CD4-positive, alpha-beta T cell treated with Interleukin-6 at 100 ng/mL for 8 hours (primary cell): ENCODE measurements at places on chromosomes 5 and 9.
A peak's percentile ranks its signal among the peaks of the same experiment; 100 is the strongest.

DNA sequence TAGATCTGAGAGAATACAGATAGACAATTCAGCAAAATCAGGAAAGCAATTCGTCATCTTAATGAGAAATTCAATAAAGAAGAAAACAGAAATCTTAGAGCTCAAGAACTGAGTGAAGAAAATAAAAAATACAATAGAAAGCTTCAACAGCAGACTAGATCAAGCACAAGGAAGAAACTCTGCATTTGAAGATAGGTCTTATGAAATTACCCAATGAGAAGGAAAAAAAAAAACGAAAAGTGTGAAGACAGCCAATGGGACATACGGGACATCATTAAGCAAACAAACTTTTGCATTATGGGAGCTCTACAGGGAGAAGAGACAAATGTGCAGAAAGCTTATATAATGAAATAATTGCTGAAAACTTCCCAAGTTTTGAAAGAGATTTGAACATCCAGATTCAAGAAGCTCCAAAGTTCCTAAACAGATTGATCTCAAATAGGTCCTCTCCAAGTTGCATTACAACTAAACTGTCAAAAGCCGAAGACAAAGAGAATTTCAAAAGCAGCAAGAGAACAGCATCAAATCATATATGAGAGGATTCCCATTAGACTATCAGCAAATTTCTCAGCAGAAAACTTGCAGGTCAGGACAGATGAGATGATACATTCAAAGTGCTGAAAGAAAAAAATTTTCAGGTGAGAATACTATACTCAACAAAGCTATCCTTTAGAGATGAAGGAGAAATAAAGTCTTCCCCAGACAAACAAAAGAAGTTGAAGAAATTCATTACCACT lies 10.8 kb upstream of the RLN2 start:
- DNase-seq = no peak

DNA sequence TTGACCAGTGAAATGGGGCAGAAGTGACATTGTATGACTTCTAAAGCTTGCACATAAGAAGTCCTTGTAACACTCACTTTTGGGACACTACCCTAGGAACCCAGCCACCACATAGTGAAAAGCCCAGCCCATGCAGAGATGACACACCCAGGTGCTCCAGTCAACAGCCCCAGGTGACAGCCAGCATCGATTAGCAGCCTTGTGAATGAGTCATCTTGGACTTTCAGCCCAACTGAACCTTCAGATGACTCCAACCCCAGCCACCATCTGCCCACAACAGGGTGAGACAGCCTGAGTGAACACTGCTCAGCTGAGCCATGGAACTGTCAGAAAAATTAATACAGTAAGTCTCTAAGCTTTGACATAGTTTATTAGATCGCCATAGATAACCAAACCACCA lies 458.6 kb downstream of the ZSWIM6 start:
- no peak for DNase-seq

DNA sequence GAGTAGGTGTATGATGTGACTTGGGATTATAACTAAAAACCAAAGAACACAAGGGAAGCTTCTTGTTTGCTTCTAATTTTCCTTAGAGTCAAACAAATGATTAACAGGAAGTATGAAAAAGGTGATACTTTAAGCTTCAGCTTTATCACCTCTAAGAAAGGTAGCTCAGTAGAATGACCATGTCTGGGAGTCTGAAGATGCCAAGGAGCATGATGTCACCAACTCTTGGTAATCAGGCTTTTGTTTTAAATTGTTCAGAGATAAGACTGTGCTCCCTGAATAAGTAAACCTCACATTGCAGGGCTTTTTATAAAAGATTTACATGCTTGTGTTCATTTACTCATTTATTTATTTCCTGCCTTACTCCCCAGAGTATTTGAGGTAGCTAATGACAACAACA lies 169.9 kb downstream of the FER start:
- DNase-seq = no peak

- DNase-seq = no peak
These were observed 623.5 kb upstream of the NUDT12 start for GRCh38 chr5:104186100-104186499.

- DNase-seq = no peak
These were observed 525.9 kb upstream of the CLINT1 start for GRCh38 chr5:158384535-158385481.

DNA sequence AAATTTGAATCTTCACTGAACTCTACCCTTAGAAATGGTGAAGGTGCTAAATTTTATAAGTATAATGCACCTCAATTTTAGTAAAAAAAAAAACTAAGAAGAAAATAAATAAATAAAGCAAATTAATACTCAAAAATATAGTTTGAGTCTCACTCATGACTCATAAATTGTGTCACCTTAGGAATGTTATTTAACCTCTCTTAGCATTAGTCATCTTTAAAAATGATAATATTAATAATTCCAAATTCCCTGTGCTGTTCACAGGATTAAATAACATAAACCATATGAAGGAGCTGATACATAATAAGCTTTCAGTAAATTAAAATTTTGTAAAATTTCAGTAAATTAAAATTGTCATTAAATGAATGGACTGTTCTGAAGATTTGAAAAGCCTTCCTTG lies 339.8 kb upstream of the RGMB start:
- DNase-seq = no peak

- DNase-seq = no peak
These were observed 456.0 kb downstream of the BNC2 start for GRCh38 chr9:16414451-16414850.

GRCh38 chr9:95876595-95876994 lies 1.1 kb downstream of the ERCC6L2 start:
- no peak for DNase-seq

DNA sequence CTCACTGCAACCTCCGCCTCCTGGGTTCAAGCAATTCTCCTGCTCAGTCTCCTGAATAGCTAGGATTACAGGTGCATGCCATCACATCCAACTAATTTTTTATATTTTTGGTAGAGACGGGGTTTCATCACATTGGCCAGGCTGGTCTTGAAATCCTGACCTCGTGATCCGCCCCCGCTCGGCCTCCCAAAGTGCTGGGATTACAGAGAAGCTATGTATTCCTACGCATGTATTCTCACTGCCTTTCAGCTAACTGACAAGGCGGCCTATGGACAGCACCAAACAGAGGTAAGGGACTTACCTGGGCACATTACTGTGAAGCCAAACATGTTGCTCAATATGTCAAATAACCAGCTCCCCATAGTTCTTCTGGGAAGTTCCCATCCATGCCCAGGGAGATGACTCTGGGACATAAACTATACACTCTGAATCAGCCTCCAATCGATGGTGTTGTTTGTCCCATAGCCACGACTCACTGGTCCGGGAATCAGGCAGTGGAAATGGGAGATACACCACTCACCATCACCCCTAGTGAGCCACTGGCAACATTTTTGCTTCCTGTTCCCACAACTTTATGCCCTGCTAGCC lies 114.6 kb downstream of the SYK start:
- no peak for DNase-seq

DNA sequence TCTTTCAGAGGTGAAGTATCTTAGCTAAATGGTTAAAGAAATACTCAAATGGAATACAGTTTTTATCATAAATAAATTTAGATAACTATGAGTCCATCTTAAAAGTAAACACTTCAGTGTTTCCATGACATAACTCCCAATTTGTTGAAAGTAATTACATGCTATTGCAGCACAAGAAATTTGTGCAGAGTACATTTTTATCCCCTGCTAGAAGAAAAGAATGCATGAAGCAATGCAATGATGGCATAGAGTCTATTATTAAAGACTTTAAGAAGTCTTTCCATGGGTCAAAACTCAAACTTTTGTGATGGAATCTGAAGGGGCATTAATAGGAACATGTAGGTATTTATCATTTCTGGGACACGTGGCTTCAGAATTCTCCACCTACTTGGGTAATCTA lies 106.6 kb upstream of the DPYSL3 start:
- no peak for DNase-seq

DNA sequence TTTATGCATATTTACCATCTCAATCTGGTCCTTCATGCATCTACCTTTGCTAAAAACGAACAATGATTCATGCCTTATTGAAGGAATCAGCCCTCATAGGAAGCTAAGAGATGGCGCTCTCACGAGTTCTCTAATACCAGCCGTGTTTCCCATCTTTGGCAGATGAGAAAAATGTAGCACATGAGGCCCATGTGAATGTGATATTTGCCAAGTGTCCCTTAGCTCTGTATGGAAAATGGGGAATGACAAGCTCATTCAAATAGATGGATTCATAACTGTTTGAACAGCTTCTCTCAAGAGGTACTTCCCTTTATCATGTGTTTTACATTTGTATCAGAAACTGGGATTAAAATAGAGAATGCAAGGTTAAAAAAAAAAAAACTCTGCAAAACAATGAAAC lies 66.1 kb downstream of the TTC39B start:
- no peak for DNase-seq

- DNase-seq = no peak
These were observed 10.8 kb downstream of the KIF24 start for GRCh38 chr9:34318163-34318790.

GRCh38 chr9:76810377-76810957 lies 46.2 kb downstream of the PCA3 start:
- DNase-seq = no peak

DNA sequence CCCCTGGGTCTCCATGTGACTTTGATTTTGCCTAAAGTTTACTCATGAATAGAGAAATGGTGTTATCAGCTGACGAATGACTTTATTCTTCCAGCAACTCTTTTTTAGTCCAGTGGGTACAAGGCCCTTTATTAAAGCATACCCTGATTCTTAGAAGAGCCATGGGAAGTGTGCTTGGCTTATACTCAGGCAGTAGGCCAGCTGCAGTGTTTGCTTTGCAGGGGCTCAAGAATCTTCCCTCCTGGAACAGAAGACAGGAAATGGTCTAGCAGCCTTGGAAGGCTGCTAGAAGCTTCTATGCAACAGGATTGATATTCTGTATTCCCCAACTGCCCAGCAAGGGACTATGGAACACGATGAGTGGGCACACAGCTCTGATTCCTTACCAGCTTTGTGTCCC lies 73.4 kb upstream of the PLPP6 start:
- DNase-seq = no peak

- DNase-seq = no peak
These were observed 30.3 kb downstream of the ZNF608 start for GRCh38 chr5:124716169-124716568.

GRCh38 chr5:170444969-170445505 lies 55.9 kb upstream of the KCNMB1 start:
- no peak for DNase-seq

- DNase-seq = no peak
These were observed 53.3 kb downstream of the UGCG start for GRCh38 chr9:111949919-111950318.

DNA sequence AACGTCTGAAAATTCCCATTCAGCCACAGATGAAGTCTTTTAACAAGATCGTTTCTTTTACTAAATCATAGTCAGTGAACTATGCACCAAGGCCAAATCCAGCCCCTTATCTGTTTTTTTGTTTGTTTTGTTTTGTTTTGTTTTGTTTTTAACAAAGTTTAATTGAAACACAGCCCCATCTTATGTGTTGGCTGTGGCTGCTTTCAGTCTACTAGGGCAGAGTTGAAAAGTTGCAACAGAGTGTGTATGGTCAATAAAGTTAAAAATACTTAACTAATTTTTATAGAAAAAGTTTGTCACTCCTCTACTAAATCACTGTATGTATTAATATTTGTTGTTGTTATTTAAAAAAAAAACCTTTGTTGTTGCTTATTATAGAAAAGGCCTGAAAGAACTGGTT lies 137.1 kb downstream of the CAAP1 start:
- DNase-seq = no peak

DNA sequence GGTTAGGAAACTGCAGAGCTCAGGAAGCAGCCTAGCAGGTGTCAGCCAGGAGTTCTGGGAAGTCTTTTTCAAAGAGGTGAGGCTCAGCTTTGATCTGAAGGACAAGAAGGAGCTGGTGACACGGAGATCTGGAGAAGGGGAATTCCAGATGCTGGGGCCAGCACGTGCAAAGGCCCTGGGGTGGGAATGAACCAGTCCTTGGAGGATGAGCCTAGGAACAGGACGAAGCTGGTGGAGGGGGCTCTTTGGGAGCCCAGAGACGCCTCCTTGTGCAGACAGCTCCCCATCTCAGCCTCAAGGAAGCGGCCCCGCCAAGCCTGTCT lies 15.2 kb upstream of the RNU6ATAC start:
- no peak for DNase-seq

- DNase-seq = no peak
These were observed 157.8 kb upstream of the NR4A3 start for GRCh38 chr9:99663856-99664255.

GRCh38 chr5:60929024-60929423 lies 15.8 kb downstream of the ERCC8 start:
- no peak for DNase-seq

DNA sequence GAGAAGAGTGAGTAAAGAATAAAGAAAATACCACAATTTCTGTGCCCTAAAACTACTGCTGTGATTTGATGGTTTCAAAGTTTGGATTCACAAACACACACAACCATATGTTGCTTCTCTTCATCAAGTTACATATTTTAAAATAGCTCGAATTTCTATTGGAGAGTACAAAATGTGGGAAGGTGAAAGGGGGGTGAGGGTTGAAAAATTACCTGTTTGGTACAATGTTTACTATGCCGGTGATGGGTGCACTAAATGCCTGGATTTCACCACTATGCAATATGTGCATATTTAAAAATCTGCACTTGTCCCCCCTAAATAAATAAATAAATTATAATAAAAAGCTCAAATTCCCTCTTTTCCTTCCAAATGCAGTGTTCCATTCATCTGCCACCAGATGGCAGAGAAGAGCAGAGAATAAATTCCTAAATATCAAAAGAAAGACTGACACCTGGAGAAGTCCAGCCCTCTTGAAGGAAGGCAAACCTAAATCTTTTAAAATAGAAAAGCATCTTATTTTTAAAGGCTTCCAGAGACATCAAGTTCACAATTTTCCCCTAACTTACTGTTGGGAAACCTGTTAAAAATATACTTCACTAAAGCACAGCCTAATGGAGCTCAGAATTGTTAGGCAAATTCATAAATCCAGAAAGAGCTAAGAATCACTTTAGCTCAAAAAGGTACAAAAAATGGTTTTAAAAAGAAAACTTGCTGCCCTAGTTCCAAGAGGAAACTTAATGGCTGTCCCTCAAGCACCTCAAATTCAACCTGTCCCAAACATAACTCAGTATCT lies 24.8 kb upstream of the HNRNPA0 start:
- DNase-seq = peak; percentile 3

GRCh38 chr5:173689171-173689736 lies 72.8 kb upstream of the BOD1 start:
- no peak for DNase-seq

- DNase-seq = no peak
These were observed 507.1 kb downstream of the TLE4 start for GRCh38 chr9:80078826-80079225.

DNA sequence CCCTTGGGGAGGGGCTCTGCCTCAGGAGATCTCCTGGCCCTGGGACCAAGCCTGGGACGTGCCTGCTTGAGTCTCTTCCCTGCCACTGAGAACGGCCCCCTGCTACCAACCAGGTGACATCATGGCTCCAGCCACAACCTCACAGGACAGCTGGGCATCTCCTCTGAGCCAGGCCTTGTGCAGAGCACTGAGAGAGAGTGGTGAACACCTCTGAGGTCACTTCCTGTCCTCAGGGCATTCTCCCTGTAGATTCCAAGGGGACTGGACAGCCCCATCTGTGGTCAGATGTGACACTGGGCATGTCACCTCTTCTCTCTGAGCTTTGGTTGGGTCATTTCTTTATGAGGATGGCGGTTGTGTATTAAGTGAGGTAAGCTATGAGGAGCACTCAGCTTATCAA lies 172.0 kb downstream of the MELK start:
- no peak for DNase-seq
